ENCODE measurements at places on chromosomes 12 and 14.

- no peak for DNase-seq
These were observed 87.5 kb downstream of the SCARB1 start for GRCh38 chr12:124776125-124776513.

GRCh38 chr12:21353487-21353886 is 18.8 kb upstream of the SLCO1A2 start:
- DNase-seq, result no peak

DNA sequence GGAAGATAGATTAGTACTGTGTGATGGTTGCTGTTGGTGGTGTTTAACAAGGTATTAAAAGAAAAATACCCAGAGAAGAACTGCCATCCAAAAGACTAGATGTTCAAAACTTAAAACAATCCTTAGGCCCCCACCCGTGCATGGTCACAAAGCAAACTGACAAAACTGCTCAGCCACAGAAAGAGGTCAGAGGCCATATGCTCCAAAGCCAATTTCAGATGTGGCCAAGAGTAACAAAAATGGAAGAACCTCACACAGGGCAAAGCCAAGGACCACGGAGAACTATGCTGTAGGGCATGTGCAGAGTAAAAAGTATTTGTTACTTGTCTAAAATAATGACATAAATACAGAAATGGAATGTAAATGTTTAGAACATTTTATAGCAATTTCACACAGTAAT is 5.3 kb downstream of the TXNDC16 start:
- no peak for DNase-seq

DNA sequence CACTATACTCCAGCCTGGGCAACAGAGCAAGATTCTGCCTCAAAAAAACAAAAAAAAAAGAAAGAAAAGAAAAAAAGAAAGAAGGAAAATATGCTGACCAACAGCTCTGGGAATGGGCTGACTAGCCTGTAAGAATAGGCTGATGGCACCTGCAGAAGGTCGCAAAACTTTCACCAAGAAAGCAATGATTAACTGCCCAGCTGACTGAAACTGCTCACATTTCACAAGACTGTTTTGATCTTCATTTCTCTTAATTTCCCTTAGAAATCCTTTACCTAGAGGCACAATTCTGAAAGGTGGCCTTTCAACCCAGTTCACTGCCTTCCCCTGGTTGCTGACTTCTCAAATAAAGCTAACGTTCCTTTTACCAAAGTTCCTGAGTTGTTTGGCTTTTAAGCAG is 12.4 kb downstream of the BEST3 start:
- DNase-seq, result no peak

- DNase-seq, result no peak
These were observed 312.2 kb downstream of the ATXN7L3B start for GRCh38 chr12:74849801-74850200.

DNA sequence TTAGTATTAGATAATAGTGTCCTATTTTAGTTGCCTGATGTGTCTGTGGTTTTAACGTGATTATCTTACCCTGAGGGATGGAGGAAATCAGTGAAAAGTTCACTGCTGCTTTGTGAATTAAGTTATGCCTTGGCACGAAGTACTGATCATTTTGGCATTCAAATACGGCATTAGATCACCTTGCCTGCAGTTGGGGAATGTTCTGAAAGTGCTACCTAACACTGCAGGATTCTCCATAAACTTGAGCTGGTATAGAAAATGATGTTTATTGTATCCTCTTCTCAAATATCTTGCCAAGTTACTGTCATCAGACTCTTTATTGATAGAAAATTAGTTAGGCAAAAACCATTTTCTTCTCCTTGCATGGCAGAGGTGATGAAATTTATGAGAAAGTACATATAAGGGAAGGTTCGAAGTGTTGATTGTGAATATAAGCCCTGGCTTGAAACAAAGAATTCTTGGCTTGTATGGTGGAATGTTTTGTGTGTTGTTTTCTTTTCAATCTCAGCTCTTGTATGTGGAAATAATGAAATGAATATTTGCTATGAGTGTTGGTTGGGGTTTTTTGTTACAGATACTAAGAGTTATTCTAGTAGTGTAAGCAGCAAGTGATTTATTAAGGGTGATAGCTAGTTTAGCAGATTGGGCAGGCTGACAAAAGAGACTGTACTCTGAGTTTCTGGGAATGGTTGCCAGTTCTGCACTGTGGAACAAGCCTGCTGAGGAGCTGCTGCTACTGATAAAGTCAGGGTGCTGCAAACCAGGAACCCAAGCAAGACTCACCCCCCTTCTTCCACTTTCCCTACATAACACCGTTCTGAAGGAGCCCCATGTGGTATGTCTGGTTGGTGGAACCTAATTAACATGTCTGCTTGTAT is 448.3 kb downstream of the PCNX1 start:
- no peak for DNase-seq

DNA sequence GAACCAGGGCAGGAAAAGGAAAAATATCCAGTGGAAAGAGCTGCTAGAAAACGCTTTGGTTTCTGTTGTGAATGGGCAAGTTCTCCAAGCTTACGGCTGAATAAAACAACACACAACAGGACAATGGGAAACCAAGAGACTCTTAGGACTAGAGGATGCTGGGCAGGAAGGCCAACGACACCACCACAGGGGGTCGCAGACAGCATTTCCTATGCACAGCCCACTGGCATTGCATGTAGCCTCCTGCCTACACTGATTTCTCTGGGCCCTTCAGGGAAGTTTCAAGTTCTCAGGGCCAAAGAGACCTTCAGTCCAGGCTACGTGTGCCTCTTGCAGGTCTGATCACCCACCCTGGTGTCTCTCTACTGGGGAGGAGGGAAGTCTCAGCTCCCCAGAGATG is 108.0 kb downstream of the RIMBP2 start:
- no peak for DNase-seq

All from GM12891 (cell line).